Myocyte (in vitro differentiated cells): ENCODE measurements at places on chromosomes 4 and X.

DNA sequence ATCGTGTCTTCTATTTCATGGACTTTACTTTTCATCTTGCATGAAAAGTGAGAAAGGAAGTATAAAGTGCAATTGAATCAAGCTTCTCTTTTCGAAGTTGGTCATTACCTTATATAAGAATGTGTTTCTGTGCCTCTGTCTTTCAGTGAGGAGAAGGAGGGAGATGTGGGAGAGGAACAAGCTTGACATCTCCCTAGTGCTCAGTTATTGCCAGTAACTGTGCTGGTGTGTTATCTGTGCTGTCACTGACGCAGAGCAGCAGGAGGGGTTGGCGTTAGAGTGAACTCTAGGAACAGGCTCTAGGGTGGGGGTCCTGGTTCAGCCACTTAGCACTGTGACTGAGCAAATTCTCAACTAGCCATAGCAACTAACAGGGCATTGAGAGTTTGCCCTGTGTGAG is 34.0 kb upstream of the TBC1D9 start:
- no peak for DNase-seq

GRCh38 chrX:134362560-134363089 is 97.3 kb upstream of the HPRT1 start:
- DNase-seq = no peak

- no peak for DNase-seq
Measured at GRCh38 chr4:51858605-51859202, 15.8 kb downstream of the DCUN1D4 start.

GRCh38 chrX:19728915-19729314 is 158.5 kb downstream of the SH3KBP1 start:
- no peak for DNase-seq
